ENCODE measurements at places on chromosomes 7 and 10.

- no peak for DNase-seq
These were observed 2.4 kb downstream of the PSMC2 start for GRCh38 chr7:103349805-103350204.

DNA sequence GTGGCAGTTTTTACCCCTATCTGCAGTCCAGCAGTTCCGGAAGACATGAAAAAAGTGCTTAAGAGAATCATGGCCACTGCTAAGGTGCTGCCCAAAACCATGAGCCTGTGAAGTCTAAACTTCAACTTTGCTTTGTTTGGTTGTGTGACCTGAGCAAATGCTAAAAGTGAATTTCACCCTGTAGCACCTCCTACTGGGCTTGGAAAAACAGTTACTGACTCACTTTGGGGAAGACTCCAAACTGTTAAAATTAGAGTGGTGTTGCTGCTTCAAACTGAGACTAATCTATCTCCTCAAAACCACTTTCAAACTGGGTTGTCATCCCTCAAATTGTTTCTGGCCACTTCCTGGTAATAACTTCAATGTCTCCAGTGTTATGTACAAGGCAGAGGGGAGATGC, 21.3 kb downstream of the MKX start:
- DNase-seq, result no peak

DNA sequence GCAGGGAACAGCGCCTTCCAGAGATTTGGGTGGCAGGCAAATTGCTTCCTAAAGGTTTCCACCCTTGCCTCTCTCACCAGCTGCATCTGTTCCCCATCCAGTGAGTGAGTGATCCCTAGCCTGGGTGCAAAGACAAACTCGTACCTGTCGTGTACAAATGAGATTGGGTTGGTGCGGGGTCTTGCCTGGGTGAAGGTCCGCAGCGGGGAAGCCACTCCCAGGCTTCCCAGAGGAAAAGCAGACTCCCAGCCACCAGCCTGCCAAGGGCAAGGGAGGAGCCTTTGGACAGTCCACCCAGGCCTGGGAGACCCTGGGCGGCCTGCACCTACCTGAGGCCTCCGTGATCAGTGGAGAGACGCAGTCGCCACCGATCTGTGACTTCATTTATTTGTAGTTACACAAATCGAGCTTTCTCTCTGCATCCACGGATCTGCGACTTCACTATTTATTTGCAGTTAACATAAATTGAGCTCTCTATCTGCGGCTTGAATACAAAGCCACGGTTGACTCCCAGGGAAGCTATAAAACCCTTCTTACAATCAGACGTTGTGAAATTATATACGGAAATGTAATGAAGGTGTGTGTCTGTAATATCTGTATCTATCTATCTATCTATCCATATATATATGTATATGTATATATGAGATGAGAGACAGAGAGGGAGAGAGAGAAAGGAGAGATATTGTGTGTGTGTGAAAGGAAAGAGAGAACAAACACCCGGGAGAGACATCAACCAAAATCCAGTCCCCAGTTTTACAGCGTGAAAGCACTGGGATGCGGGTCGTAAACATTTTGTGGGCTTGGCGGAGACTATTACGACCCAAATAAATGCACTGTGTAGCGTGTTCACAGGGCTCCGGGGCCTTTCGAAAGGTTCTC, 3.0 kb upstream of the HOXA7 start:
- no peak for DNase-seq

GRCh38 chr10:31133251-31133791, 101.7 kb upstream of the ZNF438 start:
- DNase-seq, result no peak

GRCh38 chr10:113920875-113921274, 66.4 kb downstream of the NHLRC2 start:
- DNase-seq, result no peak

DNA sequence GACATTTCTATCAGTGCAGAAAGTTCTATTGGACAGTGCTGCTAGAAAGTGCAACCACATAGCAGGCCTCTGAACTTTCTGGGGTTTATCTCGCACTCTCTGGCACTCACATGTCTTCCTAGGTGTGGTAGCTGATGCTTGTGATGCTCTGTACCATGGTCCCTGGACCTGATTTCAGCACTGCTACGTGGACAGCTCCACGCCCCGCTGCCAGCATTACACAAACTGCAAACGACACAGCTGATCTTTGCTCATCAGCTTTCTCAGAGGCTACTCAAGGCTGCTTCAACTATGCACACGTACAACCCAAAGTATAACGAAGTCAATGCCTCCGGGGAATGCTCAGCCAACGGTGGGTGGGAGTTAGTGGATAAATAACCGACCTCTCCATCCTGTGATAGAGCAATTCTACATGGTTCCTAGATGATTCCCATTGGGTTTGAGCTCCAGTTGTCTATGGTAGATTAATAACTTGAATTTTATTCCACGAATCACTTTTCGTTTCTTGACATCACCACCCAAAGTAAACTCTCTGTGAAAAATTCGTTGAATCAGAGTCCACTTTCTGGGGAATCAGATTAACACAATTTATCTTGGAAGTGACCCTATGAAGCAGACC, 302.5 kb downstream of the ACTR3B start:
- DNase-seq, result no peak

GRCh38 chr7:117065571-117066150, 112.4 kb downstream of the ST7 start:
- DNase-seq, result no peak
